Activated T-helper 17 cell treated with anti-CD3 and anti-CD28 coated beads, Interleukin-2, amount 50 U/mL, for 72 hours (primary cell): ENCODE measurements at places on chromosomes 12 and 14.

DNA sequence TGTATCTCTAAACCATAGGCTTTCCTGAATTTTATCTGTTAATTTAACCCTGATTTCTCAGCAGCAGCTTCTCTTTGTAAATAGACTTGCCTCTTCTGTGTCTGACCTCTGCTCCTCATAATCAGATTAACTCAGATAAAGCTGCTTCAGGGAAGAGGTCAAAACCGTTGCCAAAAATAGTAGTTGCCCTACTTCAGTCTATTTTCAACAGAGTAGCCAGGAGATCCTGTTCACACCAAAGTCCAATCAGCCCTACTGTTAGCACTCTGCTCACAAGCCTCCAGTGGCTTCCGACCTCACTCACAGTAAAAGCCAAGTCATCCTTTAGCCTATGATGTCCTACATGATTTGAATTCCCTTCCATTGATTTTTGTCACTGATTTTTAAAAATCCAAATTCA is 258.4 kb downstream of the PPFIA2 start:
- no peak for ATAC-seq

DNA sequence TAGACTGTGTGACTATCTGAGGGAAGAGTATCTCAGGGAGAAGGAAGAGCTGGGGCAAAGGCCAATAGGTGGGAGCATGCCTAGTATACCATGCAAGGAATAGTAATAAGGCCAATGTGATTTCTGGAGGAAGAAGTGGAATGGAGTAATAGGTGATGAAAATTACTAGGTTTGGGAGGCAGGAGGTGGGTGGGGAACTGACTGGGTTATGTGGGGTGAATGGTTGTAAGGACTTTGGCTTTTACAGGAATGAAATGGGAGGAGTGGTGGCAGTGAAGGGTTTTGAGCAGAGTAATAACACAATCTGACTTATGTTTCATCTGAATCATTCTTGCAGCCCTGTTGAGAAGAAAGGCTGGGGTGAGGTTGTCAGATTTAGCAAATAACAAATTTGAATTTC is 30.9 kb downstream of the NUBPL start:
- ATAC-seq = no peak

DNA sequence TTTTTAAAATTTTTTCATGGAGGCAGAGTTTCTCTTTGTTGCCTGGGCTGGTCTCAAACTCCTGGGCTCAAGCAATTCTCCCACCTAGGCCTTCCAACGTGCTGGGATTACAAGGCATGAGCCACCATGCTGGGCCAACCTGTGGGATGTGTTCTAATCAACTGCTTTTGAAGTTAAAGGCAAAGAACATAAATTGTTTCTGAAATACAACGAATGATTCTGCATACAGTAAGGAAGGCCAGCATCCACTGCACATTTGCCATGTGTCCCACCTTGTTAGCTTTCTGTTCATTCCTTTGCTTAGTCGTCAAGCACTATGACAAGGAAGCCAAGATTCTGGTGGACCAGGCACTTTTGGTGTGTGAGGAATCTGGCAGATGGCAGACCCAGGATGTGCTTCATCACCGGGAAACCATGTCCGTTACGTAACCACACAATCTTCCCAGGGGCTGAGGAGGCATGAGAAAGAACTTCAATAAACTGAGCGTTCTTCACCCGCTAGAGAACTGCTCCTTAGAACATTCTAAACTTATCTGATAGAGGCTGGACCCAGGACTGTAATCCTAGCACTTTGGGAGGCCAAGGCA is 24.5 kb downstream of the MOK start:
- no peak for ATAC-seq

- ATAC-seq = no peak
Measured at GRCh38 chr12:130633771-130634170, 82.3 kb downstream of the RIMBP2 start.

DNA sequence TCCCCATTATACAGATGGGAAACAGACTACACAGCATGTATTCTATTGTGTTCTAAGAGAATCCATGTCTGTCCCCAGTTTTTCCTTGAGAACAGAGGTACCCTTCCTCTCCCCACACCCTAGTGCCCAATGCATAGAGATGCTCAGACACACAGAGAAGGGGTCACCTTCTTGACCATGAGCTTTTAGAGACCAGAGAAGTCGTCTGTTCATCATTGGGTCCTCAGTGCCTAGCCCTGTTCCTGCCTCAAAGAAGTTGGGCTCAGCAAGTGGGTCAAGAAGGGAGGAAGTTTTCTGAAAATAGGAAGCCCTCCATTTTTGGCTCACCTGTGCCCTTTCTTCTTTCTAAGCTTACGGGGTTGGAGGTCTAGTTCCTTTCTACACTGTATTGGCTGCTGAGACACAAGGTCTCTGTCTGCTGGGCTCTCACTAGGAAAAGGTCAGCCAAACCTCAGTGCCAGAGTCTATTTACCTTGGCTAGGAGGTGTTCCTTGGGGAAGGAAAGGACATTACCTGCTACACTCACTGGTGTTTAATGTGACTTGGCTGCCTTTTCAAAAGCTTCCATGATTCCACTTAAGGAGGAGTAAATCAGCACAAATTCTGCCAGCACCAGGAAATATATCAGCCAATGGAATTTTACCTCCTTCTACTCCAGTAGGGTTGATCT is 198.5 kb upstream of the PWP1 start:
- no peak for ATAC-seq

DNA sequence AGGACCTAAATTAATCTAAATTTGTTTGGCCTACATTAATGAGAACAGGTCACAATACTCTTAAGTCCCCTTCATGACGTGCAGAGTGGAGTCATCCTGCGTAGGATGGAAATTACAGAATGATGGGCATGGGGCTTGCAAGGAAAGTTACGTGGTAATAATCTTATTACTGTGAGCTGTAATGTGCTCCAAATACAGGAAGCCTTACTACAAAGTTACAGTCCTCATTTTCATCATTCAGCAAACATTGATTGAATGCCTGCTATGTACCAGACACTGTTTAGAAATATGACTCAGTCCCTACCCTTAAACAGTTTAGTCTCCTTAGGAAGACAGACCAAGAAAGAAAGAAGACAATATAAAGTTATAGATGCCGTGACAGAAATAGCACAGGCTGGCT is 9.4 kb downstream of the HIGD1C start:
- no peak for ATAC-seq

DNA sequence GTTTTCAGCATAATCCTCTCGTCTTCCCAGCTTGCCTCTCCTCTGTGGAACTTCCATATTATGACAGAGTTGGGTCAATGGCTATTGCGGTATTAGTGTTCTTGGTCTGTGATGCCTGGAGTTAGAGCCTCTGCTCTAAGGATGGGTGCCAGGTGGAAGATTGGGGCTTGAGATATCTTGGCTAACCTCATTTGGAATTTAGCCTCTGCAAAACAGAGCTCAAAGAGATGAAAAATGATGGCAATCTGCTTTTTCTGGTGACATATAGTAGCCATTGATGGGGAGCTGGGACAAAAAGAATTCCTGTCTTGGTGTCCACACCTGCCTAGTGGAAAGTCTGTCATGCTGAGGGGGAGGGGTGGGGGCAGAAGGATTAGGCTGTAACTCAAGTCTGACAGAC is 152.1 kb downstream of the RPL10L start:
- no peak for ATAC-seq

DNA sequence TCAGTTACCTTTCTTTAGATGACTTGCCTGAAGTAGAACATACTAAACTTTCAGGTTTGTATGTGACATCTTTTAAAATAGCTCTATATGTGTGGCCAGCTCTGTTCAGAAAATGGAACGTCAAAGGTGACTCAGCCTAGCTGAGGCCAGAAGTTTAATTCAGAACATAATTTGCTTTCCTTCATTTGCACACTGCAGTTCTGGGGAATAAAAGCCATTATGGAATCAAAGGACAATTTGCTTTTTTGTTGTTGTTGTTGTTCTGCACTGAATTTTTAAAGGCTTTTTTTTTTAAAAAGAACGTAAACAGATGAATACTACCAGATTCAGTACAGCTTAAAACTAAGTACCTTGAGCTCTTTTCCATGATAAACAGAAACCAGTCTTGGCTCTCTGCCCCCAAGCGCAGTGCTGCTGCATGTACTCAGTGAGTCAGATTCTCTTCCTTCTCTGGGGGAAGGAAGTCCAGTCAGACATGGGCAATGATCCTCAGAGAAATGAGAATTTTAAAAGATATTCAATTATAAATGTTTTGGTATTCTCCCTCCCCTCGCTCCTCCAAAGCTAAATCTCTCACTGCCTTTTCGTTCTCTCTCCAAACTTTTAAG is 644.2 kb downstream of the NOVA1 start:
- ATAC-seq = no peak

GRCh38 chr14:56816574-56817391 is 6.5 kb upstream of the OTX2 start:
- no peak for ATAC-seq

DNA sequence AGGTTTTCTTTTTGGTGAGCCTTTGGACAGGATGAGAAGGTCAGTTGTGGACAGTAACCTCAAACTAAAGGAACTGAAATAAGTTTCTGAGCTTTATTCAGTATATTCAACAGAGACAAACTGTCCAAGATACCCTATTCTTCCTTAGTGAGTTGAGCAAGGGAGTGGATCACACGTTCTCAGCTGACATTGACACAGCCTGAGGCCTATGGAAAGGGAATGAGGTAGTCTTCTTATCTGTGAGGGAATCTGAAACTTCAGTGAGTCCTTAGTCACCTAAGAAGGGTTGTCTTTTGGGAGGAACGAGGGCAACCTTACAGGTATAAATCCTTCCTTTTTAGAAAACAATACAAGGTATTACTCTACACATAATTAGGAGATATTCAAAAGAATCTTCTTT is 5.0 kb upstream of the NUBPL start:
- no peak for ATAC-seq

GRCh38 chr14:103386713-103387329 is 1.6 kb downstream of the MARK3 start:
- no peak for ATAC-seq

DNA sequence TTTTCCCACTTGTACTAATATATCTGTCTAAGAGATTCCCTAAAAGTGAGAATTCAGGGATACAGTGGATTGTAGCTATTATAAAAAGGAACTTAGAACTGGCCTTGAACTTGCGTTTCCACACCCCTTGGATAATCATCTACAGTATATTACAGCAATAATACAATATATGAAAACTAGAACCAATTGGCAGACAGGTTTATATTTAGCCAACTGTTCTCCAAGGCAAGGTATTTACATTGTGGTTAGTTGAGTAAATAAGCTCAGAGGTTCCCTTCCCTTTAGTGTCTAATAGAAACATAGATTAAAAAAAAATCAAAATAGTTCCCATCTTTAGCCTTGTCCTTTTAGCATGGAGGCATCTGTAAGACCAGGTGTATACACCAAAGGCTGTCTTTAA is 42.1 kb downstream of the LIMA1 start:
- ATAC-seq = no peak

GRCh38 chr12:48861111-48861510 is 4.6 kb downstream of the RND1 start:
- no peak for ATAC-seq

DNA sequence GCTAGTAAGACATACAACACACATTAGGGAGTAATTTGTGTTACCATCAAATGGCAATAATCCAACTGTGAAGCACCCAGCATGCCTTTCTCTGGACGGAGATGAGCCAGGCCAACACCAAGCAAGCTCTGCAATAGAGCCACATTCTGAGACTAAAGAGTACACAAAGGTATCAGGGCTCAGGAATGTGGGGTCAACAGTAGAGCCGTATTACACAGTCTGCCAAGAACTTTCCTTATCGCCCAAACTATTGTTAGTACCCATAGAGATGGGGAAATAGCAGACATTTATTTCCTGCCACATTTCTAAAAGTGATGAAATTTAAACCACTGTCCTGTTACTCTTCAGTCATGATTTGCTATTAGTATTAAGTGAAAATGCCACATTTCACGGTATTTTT is 113.7 kb downstream of the BMP4 start:
- ATAC-seq = no peak

- no peak for ATAC-seq
Measured at GRCh38 chr14:70239802-70240201, 51.1 kb upstream of the SLC8A3 start.

- ATAC-seq = no peak
Measured at GRCh38 chr12:119204671-119205285, 26.0 kb downstream of the HSPB8 start.

DNA sequence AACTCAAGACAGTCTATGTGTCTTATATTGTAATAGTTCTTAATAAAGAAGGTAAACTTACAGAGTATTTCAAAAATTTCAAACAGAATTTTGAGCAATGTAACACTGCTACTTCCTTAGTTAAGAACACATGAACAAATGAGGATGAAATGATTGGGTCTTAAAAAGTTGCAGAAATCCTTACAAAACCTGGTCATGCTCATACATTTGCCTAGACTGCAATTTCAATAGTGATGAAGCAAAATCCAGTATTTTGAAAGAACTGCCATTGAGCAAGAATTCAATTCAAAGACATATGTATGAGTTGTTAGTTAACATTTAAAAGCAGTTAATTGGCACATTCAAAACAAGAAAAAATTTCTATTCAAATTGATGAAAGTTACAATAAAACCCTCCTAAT is 17.8 kb upstream of the HIF1A start:
- no peak for ATAC-seq

GRCh38 chr12:42163913-42164312 is 19.2 kb upstream of the GXYLT1 start:
- no peak for ATAC-seq
